CD4-positive, alpha-beta T cell treated with Interleukin-4 for 4 hours (primary cell): ENCODE measurements at places on chromosomes 11 and 22.

DNA sequence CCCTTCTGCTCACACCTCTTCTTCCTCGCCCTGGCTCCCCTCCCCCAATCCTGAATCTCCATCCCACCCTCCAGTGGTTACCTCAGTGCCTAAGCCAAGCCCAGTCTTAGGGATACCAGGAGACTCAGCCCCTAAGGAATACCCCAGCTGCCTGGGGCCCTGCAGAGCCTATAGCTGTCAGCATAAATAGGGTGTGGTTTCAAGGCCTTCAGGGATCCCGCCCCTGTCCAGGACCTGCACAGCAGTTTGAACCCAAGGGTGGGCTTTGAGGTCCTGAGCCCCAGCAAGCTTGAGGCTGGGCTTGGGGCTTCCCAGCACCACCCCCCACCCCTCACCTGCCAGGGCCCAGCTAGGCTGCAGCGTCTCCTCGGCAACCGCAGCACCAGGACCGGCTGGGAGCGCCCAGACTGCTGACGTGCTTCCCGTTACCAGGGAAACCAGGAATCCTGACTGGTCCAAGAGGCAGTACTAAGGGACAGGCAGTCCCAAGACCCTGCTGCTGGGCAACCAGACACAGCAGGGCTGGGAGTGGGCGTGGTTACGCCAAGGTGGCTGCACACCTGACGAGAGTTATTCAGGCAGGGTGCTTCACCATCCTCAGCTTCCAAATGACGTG is 13.7 kb downstream of the APBB1 start:
- DNase-seq, result no peak

- no peak for DNase-seq
Observed at GRCh38 chr11:113072237-113072858, 111.1 kb downstream of the NCAM1 start.

- no peak for DNase-seq
Observed at GRCh38 chr11:131099746-131100145, 183.5 kb upstream of the SNX19 start.

DNA sequence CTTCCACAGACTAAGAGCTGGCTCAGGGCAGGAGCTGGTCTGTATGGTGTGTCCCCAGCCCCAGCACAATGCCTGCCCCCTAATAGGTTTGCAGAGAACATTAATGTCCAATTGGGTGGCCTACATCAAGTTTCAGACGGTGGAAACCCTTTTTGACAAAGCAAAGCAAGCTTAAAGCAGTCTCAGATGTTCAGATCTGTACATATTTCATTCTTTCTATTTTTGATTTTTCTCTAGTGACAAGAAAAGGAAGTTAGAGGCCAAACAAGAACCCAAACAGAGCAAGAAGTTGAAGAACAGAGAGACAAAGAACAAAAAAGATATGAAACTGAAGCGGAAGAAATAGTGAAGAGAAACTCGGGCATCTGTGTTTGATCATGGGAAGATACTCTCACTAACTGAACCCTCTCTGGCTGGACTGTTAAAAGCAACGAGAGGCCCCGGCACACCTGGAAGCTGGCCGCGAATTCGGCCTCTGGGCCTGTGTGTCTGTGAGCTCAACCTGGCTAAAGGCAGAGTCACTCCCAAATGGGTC is 40.5 kb downstream of the NAT10 start:
- no peak for DNase-seq

- DNase-seq, result no peak
Observed at GRCh38 chr11:76700177-76701100, 29.9 kb upstream of the LRRC32 start.

GRCh38 chr11:69948256-69949141 is 129.3 kb upstream of the FGF3 start:
- DNase-seq, result no peak

- no peak for DNase-seq
Observed at GRCh38 chr22:28054819-28055208, 135.8 kb upstream of the PITPNB start.

DNA sequence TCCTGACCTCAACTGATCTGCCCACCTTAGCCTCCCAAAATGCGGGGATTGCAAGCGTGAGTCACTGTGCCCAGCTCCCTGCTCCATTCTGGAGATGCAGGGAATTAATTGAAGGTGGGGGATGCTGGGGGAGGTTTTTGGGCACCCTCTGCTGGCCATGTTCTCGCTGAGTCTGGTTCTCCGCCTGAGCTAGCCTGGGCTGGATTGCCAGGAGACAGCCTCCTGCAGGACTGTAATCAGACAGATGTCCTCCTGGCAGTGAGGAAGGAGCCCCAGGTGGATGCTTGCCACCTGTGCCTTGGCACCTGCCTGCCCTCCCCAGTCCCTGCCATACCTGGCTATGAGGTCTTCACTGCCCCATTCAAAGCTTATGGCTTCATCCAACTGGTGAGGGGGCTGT is 5.4 kb downstream of the MTFP1 start:
- DNase-seq, result no peak

- no peak for DNase-seq
Observed at GRCh38 chr11:129021295-129021694, 78.6 kb upstream of the TP53AIP1 start.
